Stimulated activated CD4-positive, alpha-beta T cell treated with anti-CD3 and anti-CD28 coated beads, Interleukin-1b, Interleukin-23, amount 100 ng/mL, for 1 hour (primary cell): ENCODE measurements at places on chromosomes 5 and 9.

- DNase-seq, result no peak
Observed at GRCh38 chr9:84990416-84990815, 320.9 kb downstream of the NTRK2 start.

DNA sequence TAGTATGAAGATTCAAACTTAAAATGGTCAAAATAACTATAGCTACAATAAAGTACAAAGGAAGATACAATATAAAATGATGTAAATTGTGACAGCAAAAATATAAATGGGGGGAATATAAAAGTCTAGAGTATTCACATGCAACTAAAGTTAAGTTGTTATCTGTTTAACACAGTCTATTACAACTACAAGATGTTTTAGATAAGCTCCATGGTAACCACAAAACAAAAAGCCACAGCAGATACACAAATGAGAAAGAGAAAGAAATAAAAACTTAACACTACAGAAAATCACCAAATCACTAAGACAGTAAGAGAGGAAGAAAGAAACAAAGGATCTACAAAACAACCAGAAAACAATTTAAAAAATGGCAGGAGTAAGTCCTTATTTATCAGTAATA is 17.0 kb upstream of the SH3TC2 start:
- DNase-seq, result no peak

- DNase-seq, result no peak
Observed at GRCh38 chr9:108017671-108018070, 528.1 kb upstream of the KLF4 start.

DNA sequence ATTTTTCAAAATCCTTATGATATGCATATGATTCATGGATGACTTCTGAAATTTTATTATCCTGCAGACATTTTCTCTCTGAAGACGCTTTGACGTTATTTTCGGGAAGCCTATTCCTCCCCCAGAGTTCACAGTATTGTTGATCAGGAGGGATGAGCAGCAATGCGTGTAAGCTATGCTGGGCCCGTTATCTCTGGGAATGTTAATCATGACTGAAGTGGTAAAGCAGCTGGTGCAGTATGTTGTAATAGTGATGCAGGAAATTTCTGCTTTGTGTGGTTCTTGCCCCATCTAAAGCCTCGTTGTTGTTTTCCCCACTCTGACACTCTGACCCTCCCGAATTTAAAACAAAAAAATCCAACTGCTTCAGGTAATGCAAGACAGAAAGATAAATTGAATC is 1797.8 kb upstream of the WWC1 start:
- no peak for DNase-seq

DNA sequence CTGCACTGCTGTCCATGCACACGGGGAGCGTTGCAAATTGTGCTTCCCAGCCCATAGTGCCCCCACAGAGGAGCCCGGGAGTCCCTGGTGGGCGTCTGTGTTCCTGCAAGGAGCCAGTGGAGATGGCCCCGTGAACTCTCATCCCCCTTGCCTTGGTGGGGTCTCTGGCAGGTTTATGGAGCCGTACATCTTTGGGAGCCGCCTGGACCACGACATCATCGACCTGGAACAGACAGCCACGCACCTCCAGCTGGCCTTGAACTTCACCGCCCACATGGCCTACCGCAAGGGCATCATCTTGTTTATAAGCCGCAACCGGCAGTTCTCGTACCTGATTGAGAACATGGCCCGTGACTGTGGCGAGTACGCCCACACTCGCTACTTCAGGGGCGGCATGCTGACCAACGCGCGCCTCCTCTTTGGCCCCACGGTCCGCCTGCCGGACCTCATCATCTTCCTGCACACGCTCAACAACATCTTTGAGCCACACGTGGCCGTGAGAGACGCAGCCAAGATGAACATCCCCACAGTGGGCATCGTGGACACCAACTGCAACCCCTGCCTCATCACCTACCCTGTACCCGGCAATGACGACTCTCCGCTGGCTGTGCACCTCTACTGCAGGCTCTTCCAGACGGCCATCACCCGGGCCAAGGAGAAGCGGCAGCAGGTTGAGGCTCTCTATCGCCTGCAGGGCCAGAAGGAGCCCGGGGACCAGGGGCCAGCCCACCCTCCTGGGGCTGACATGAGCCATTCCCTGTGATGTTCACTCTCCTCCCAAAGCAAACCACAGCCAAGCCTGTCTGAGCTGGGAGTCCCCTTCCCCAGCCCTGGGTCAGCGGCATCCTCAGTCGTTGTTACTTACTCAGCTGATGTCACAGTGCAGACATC is 3.1 kb downstream of the MRPS2 start:
- no peak for DNase-seq

DNA sequence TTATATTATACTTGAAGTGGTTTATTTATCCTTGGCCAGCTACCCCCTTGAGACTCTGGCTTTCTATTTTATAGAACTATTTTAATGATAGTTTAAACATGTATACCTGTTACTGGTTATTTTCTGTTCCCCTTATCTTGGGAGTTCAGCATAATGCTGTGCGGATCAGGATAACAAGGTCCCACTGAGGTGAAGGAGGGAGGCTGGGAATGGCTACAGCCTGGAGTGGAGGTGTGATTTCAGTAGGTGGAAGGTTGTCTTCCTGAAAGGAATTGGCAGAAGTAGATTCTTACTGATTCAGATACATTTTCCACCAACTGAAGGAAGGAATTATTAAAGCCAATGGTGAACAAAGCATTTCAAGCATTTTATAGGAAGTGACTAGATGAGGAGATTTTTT is 38.9 kb downstream of the PAM start:
- no peak for DNase-seq

DNA sequence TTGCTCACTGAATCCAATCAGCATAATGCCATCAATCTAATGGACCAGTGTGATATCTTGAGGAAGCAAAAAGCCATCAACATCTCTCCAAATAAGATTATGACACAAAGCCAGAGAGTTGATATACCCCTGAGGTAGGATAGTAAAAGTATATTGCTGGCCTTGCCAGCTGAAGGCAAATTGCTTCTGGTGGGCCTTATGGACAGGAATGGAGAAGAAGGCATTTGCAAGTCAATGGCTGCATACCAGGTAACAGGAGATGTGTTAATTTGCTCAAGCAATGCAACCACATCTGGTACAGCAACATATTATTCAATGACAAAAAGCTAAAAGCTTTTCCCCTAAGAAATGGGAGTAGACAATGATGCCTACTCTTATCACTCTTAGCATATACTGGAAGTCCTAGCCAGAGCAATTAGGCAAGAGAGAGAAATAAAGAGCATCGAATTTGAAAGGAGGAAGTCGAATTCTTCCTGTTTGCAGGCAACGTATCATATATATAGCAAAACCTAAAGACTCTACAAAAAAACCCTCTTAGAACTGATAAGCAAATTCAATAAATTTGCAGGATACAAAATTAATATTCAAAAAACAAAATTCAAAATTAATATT is 216.1 kb upstream of the RASA1 start:
- DNase-seq, result no peak

GRCh38 chr5:129177451-129177850 is 82.9 kb downstream of the ISOC1 start:
- DNase-seq, result no peak

DNA sequence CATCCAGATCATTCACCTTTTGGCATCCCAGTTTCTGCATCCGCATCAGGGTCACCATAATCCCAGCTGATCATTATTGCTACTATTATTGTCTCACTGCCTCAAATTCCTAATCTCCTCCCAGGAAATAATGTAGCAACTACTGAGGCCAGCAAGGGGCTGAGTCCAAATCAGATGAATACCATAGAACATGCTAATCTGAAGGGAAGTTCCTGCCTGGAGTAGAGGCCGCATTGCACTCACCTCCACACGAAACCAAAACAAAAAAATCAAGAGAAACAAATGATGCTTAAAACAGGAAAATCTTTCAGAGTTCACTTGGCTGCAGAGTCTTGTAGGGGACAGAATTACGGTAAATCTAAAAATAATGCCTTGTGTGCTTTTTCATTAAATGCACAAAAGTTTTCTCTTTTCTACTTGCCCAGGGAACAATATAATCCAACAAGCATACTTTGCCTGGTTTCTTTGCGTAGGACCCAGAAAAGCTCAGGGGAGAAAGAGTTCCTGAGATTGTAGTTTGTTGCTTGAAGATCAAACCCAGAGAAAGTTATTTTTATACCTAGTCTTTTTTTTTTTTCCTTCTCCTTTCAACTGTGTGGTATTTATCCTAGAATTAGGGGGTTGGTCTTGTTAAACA is 87.7 kb upstream of the KLF4 start:
- DNase-seq, result no peak

DNA sequence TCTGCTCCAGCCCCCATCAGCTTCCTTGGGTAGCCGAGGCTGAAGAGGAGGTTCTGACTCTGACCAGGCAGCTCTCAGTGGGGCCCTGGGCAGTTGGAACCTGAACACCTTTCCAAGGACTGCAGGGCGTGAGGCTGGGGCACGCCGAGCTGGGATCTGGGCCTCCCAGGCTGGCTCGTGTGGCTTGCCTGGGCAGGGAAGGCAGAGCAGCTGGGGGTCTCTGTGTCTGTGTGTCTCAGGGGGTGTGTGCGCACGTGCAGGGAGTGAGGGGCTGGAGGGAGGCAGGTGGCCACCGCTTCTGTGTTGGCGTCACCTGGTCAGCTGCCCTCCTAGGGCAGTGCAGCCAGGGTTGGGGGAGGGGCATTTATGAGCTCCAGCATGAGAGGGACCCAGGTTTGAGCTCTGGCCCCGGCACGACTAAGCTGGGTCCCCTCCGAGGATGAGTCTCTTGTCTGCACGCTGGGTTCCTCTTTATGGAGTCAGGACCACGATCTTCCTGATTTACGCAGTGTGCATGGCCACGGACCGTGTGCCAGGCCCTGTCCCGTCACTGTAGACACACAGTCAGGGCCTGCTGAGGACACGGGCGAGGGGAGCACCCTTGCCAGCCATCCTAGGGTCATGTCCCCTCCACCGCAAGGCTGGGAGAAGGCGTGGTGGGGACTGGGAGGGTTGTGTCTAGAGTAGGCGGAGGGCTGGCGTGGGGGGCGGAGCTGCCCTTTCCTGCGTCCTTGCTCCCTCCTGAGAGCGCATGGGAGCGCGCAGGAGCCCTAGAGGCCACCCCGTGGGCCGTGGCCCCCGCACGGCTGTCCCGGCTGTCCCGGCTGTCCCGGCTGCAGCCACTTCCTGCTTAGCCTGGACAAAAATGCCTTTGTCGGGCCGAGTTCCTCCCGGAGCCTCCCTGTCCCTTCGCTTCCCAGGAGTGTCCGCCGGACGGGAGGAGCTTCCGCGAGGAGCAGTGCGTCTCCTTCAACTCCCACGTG is 4.6 kb downstream of the ADAMTSL2 start:
- no peak for DNase-seq
